Keratinocyte (primary cell): ENCODE measurements at places on chromosomes 6 and 20. TPM values are rescaled to one million over a fixed set of nuclear protein-coding genes. Genes with fewer than 3 reads are reported as not detected.

The GNAS-AS1 gene
- 0.25 to 0.37 TPM (median 0.31 TPM) in 3 replicates for polyA plus RNA-seq

The MYL9 gene
- 1.7 to 5.2 TPM (median 2.8 TPM) in 3 replicates for polyA plus RNA-seq

The TRIM10 gene
- not detected in 3 replicates for polyA plus RNA-seq

- no peak for DNase-seq
These were observed 63.6 kb upstream of the STX16 start for GRCh38 chr20:58587467-58587866.

The ATAT1 gene
- polyA plus RNA-seq = 3.8 to 6.0 TPM (median 5.4 TPM) in 3 replicates
